ENCODE measurements at places on chromosomes 1 and 21. TPM values are rescaled to one million over a fixed set of nuclear protein-coding genes. Genes with fewer than 3 reads are reported as not detected.

HSD3B1 gene
- not detected for total RNA-seq

UMODL1 gene
- total RNA-seq: not detected

C8B gene
- not detected for total RNA-seq

WNT2B gene
- total RNA-seq: 3.6 TPM

YRDC gene
- total RNA-seq: 10.7 TPM

GPN2 gene
- 15.3 TPM for total RNA-seq

IVL gene
- 0.79 TPM for total RNA-seq

CSMD2 gene
- total RNA-seq: 0.22 TPM

TCEANC2 gene
- total RNA-seq: 3.5 TPM

CLDN17 gene
- not detected for total RNA-seq
